ENCODE measurements at places on chromosomes 2 and 18. TPM values are rescaled to one million over a fixed set of nuclear protein-coding genes. Genes with fewer than 3 reads are reported as not detected.

SP140 gene
- not detected for total RNA-seq

THUMPD2 gene
- total RNA-seq, result 5.9 TPM

IAH1 gene
- total RNA-seq, result 56.4 TPM

TUBB8B gene
- not detected for total RNA-seq

DNMT3A gene
- total RNA-seq, result 10.4 TPM

HRH4 gene
- under 0.01 TPM for total RNA-seq

ANKRD30B gene
- 0.96 TPM for total RNA-seq

MLPH gene
- total RNA-seq, result 24.7 TPM

PLGLB2 gene
- total RNA-seq, result 0.38 TPM

TLX2 gene
- under 0.01 TPM for total RNA-seq

VWA3B gene
- not detected for total RNA-seq
